ENCODE measurements at places on chromosomes 16 and 17.
A peak's percentile ranks its signal among the peaks of the same experiment; 100 is the strongest.

DNA sequence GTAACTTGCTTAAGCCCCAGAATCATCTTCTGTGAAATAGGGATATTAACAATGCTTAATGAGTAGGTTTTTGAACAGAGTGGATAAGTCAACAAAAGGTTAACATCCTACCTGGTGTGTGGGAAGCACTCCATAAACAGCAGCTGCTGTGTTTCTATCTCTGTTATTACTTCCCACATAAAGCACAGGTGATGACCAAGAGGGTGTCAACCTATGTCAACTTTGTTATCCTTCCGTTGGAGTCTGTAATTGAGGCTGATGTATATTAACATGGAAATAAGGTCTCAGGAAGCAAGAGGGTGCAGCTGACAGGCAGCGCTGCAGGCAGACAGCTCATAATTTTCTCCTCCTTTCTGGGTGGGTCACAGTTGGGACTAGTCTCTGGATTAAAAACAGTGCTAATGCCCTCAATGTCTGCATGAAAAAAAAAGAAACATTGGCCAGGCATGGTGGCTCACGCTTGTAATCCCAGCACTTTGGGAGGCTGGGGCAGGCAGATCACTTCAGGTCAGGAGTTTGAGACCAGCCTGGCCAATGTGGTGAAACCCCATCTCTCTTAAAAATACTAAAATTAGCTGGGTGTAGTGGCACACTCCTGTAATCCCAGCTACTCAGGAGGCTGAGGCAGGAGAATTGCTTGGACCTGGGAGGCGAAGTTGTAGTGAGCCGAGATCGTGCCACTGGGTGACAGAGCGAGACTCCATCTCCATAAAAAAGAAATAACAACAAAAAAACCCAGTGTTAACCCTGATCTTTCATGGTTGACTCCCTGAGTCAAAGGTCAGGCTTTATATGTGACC, 269.6 kb downstream of the SNX29 start:
- DNase-seq = no peak

- DNase-seq = no peak
These were observed 30.6 kb upstream of the MMD start for GRCh38 chr17:55452139-55452790.

DNA sequence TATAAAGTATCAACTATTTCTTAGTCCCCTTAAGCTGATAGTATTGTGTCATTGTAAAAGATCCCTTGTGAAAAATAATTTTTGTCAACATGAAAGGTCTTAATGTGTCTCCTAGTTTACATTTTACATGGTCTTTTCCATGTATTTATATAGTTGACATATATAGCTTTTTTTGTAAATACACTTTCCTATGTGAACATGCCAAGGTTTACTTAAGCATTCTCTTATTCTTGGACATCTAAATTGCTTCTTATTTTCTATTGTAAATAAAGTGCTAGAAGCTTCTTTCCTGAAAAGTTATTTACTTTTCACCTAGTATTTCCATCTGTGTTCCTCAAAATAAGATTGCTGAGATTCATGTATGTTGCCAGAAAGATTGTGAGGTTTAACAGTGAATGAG, 29.3 kb downstream of the TENT4B start:
- DNase-seq = no peak

DNA sequence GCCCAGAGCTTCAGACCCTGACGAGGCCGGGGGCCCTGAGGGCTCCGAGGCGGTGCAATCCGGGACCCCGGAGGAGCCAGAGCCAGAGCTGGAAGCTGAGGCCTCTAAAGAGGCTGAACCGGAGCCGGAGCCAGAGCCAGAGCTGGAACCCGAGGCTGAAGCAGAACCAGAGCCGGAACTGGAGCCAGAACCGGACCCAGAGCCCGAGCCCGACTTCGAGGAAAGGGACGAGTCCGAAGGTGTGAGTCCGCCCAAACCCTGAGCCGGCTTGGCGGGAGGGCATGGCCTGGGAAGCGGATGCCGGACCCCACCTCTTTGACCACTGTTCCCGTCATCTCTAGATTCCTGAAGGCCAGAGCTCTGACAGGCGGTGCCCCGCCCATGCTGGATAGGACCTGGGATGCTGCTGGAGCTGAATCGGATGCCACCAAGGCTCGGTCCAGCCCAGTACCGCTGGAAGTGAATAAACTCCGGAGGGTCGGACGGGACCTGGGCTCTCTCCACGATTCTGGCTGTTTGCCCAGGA, 4.4 kb downstream of the NOL3 start:
- no peak for DNase-seq

- no peak for DNase-seq
These were observed 1717.0 kb downstream of the TP53TG3F start for GRCh38 chr16:35176449-35176848.

GRCh38 chr16:88649924-88650748, 717 bp downstream of the CYBA start:
- no peak for DNase-seq

DNA sequence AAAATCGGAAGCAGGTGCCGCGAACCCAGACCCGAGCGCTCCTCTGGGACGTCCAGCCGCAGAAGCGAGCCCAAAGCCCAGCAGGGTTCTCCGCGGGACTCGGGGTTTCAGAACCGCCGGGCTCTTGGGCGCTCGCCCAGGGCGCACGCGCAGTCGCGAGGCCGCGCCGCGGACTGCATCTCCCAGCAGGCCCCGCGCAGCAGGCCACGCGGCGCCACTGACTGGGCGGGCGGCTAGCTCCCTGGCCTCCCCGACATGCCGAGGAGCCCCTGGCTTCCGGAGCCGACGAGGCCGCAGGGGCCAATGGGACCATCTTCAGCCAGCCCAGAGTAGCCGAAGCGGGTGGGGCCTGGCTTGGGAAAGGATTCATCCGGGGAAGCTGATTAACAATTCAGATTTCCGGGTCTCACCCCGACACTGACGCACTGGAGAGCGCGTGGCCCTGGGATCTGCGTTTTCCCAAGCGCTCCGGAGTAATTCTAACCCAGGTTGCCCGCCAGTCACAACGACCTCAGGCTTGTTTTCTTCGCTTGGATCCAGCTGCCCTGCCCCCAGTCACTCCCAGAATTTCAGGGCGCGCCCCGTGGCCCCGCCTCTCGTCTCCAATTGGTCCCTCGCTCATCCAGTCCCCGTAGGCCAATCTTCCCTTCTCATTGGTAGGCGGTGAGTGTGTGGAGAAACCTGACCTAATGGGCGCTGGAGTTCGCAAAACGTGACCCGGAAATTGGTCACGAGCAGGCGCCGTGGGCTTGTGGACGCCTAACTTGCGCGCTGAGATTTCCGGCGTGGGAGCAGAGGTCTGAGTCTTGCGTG, at the start of gene ZNF263:
TSS of gene ZNF263 (plus strand) at position 762 of the 813 bp plus-strand sequence. CDS start 328 bp downstream, outside the sequence.
- peak; percentile 85 for DNase-seq

DNA sequence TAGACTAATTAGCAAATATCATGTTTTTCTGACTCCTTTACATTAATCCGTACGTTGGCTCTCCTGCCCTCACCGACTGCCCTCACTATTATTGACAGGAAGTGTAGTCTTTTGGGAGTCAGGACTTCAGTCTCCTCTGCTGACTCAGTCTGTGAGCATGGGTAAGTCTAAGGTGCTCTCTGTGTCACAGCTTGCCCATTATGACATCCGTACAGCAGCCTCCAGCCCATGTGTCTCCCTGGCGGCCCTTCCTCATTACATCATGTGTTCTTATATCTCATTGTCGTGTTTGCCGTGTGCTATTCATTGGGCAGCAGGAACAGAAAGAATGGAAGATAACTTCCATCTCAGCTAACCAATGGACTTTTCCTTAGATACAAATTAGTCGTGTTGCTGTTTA, 77.5 kb downstream of the MRTFB start:
- DNase-seq = no peak

GRCh38 chr16:64841071-64841470, 280.8 kb downstream of the CDH11 start:
- DNase-seq = no peak

- no peak for DNase-seq
These were observed 53.8 kb downstream of the MRC2 start for GRCh38 chr17:62681061-62681938.

DNA sequence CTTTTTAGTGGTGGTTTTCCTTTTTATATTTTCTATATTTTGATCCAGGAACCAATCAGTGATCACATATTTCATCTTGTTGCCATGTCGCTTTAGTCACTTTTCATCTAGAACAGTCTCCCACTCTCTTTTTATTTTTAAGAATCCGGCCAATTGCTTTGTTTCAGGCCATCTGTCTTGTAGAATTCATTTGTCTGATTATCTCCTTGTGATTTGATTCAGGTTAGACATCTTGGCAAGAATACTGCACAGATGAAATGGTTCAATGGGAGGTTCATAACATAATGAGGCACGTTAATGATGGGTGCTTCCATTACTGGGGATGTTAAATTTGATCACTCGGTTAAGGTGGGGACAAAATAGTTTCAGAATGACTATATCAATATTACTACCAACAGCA, 49.1 kb downstream of the NUP88 start:
- DNase-seq = no peak

DNA sequence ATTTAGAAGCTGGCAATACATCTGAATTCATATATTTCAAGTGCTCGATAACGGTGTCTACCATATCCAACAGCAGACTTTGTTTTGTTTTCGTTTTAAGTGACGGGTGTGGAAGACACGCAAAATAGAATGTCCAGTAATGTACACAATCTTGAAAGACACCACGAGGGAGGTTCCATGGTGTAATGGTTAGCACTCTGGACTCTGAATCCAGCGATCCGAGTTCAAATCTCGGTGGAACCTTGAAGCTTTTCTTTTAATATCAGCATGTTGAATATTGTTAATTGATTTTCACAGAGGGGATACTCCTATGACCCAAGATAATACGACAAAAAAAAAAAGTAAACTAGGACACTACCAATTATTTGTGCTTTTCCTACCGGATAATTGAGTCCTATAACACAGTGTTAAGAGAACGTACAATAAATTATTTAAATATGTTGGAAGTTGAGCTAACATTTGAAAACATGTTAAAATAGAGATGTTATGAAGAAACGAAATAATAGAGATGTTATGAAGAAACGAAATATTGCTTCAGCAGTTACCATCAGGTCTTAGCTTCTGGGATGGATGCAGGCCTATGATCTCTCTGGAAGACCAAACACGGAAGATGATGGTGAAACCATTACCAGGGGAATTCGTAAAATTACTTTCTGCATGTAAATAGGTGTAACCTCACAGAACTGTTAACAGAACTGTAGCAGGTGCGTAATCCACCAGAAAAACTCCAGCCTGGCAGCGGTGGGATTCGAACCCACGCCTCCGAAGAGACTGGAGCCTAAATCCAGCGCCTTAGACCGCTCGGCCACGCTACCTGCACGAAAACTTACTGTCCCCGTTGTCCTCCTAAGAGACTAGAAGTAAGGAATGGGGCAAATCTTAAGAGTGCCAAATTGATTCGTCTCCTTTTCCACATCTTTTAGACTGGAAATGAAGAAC, 1.5 kb upstream of the ALOXE3 start:
- peak; percentile 85 for DNase-seq

- DNase-seq = no peak
These were observed 37.9 kb downstream of the IRF8 start for GRCh38 chr16:85936816-85937215.

DNA sequence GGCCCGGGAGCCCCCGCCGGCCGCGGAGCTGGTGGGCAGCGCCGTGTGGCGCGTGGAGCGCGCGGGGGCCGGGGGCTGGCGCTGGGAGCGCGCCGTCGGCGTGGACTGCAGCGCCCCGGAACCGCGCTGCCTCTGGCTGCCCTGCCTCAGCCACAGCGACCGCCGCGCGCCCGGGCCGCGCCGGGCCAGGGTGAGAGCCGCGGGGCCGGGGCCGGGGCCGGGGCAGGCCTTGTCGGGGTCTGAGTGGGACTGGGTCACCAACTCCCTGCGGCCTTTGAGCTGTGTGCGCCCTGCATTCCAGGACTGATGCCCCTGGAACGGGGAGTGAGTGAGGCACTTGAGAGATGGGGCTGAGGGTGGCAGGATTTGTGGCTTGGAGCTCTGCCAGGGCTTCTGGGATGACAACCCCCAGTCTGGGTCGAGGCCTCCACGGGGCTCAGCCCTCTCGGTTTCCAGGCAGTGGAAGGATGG, 25.7 kb downstream of the ARHGAP23 start:
- DNase-seq = no peak

All from stimulated activated CD4-positive, alpha-beta T cell treated with anti-CD3 and anti-CD28 coated beads, Interleukin-1b, Interleukin-23, amount 100 ng/mL, for 1 hour (primary cell).